ENCODE measurements at places on chromosomes 1 and 21.

- no peak for DNase-seq
Measured at GRCh38 chr1:165855010-165855838, 27.8 kb downstream of the UCK2 start.

DNA sequence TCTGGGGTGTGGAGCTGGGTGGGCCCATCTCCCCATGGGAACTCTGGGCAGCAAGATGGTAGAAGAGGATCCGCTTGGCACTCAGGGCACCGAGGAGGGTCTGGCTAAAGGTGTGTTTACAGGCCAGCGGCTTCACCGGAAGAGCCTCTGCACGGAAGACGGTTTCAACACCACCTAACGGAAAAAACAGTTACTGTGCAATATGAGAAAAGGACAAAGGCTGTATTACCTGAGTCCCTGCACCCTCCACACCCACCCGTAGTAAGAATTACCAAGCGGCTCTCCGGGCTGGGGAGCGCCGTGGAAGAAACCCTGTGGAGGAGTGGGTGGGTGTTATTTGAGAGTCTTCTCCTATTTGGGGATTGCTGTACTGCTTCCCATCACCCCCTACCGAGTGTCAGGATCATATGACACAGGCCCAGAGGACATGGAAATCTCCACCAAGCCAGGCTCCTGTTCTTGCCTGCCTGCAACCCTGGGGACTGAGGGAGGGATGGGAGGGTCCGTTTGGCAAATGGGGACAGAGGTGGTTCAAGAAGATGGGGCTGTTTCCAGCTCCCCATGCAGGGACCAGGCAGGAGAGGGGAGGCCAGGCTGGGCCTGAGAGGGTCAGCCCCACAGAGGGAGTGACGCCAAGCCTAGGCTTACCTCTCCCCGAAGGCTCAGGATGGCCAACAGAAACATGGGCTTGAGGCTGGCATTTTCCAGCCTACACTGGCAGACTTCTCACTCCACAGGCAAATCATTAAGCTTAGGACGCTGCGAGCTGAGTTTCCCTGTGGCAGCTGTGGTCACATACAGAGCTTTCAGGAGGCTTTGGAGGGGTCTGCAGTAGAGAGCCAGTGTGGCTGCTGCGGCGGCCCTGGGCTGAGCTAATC, 203.5 kb upstream of the TMEM51 start:
- DNase-seq, result no peak

GRCh38 chr1:37795340-37796125, 1.9 kb downstream of the MANEAL start:
- peak; percentile 77 for DNase-seq

DNA sequence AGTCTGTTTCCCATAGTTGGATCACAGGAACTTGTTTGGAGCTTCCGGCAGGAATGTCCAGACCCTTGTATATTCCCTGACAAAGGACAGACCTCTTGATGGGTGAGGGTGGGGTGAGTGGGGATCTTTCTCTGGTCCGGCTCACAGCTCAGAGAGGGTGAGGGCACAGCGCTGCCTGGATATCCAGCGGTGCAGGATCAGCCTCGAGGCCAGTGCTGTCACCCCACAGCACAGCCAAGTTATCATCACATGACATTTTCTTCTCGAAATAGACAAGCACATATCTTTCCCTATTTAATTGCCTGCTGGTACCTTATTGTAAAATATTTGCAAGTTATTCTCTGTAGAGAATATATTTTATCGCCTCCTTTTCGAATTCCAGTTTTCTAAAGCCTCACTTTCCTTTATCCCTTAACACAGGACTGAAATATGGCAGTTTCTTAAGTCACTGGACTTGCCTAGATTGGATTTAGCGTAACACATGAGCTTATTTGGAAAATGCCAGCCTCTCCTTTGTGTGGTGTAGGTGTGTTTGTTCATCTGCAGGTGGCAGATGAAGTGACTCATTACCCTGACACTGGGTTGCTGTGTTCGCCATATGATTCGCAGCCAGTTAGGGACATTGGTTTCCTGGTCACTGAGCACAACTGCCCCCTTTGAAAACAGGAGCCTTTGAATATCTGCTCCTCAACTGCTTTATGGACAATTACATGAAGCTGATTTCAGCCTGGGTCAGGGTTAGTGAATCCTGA, 21.4 kb downstream of the CLIC6 start:
- no peak for DNase-seq

- no peak for DNase-seq
Measured at GRCh38 chr1:172117800-172118199, 276.5 kb downstream of the DNM3 start.

DNA sequence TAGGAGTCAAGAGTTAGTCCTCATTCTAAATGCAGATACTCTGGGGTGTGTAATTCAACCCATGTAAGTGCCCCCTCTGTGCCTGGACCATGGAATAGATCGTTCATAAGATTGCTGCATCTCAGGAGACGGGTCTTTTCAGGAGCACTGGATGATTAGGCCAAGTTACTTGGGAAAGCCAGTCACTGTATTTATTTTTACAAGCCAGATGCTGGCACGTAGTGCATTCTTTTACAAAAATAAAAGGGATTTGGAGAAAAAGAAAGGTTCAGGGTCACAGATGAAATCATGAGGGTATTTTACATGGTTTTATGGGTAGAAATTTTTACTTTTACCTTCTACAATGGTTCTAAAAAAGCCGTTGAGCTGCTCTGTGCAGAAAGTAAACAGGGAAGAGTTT, 102.6 kb upstream of the UBE2U start:
- no peak for DNase-seq

DNA sequence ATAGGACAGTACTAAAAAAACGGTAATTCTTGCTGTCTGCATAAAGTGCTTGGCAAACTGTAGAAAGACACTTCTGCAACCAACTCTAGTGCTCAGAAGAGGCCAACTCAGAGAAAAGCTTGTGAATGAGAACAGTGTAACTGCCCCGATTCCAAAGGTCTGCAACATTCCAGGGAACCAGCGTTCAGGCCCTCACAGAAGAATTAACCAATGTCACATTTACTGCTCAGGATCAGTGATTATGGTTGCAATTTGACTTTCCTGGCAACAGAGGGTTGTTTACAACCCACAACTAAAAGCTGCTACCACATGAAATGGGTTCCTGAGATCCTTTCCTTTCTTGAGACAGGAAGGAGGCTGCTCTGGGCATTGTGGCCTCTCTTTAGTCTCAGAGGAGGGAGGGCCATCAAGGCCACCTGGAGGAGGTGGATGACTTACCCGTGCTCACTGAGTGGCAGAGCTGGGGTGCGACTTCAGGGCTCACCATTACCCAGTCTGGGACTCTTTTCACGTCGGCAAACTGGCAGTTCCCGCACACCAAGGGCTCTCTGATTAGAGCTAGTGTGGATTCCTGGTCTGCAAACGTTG, 15.3 kb downstream of the SRSF4 start:
- DNase-seq, result no peak

GRCh38 chr1:28175955-28176485, 470 bp downstream of the PTAFR start:
- DNase-seq, result no peak

DNA sequence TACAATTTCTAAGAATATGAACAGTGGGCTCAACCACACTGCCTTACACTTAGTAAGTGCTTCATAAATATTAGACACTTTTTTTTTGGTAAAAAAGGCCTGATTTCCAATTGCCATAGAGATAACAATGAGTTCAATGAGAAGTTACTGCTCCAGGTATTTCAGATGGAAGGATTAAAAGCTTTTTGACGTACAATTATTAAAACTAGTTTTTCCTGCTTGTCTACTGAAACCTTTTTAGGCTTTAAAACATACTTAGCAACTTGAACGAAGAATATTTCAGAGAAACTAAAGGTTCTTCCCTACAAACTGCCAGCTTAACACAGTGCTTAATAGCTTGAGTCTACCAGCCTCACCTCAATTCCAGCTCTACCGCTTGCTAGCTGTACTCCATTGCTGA, 43.7 kb downstream of the TRIT1 start:
- DNase-seq, result no peak

DNA sequence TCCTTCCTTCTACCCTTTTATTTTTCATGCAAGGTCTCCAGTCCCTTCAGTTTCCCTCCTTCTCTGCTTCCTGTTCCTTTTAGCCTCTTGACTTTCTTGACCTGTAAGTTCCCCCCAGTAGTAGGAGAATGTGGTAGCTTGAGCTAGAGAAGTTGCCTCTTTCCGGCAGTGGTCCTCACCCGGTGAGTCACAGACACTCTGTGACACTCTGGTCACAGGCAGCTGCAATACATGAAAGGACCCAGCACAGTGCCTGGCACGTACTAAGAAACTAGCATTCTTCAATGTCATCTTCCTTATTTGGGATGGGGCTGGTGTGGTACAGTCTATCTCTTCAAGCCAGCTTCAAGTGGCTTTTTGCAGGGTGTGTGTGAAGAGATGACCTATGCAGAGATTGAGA, 16.0 kb downstream of the PFKFB2 start:
- DNase-seq, result no peak

DNA sequence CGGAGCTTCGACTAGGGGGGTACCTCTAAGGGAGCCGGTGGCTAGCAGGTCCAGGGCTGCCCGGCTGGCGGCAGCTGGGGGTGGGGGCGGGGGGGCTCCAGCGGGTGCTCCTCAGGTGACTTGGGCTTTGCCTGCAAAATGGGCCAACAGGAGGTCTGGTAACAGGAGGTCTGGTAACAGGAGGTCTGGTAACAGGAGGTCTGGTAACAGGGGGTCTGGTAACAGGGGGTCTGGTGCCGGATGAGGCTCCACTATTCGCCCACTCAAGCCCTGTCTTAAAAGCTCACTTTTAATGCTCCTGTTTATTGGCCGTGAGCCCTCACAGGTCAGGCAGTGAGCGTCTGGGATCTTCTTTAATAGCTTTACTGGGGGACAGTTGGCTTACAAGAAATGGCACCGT, 40.4 kb upstream of the ACTRT2 start:
- DNase-seq, result no peak

GRCh38 chr1:84686223-84686622, 4.0 kb downstream of the SSX2IP start:
- no peak for DNase-seq
